ENCODE measurements at places on chromosomes 13 and 19.

GRCh38 chr13:63425131-63425530, 2009.5 kb upstream of the PCDH20 start:
- no peak for DNase-seq

DNA sequence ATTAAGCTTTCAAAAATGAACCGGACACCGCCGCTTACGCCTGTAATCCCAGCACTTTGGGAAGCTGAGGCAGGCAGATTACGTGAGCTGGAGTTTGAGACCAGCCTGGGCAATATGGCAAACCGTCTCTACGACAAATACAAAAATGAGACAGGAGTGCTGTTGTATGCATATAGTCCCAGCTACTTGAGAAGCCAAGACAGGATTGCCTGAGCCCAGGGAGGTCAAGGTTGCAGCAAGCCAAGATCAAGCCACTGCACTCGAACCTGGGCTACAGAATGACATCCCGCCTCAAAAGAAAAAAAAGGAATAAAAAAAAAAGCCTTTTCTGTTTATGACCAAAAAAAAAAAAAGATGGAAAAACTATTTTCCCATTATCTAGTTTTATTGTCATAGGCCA, 96.4 kb downstream of the RBM26 start:
- no peak for DNase-seq

GRCh38 chr19:38666663-38667511, 19.4 kb downstream of the ACTN4 start:
- DNase-seq: no peak

DNA sequence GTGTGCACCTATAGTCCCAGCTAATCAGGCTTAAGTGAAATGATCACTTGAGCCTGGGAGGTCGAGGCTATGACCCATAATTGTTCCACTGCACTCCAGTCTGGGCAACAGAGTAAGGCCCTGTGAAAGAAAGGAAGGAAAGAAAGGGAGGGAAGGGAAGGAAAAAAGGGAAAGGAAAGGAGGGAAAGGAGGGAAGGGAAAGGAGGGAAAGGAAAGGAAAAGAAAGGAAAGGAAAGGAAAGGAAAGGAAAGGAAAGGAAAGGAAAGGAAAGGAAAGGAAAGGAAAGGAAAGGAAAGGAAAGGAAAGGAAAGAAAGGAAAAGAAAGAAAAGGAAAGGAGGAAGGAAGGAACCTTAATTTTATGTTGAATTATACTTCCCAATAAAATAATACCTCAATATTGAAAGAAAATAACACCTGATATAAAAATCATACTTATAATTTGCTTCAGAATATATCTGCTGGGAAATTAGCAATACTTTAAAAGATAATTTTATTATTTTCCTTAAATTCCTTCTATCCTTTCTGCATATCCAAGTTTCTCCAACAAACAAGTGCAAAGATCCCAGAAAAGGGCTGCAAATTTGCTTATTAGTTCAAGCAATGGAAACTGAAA, 177.3 kb downstream of the KLF12 start:
- DNase-seq: no peak

DNA sequence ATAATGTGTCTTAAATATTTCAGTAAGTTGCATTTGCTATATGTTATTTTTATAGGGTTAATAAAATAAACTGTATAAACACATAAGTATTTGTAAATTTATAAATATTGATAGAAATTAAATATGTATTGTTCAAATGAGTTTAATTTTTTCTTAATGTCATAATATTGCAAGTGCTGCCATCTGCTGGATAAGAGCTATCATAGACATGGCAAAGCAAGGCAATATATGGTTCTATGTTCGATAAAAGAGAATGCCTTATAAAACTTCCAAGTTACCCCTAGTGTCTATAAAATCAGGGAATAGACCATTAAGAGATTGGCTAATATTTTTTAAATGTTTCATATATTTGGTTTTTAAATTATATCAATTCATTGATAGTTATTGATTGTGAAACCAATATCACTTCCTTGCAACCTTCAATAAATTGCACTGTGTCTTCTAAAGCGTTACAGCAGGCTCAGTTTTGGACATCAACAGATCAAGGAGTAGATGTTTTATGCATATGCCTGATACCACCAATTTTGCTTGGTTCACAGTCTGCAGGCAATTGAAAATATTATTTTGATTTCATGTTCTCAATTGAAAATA, 29.0 kb upstream of the SLITRK6 start:
- DNase-seq: no peak

DNA sequence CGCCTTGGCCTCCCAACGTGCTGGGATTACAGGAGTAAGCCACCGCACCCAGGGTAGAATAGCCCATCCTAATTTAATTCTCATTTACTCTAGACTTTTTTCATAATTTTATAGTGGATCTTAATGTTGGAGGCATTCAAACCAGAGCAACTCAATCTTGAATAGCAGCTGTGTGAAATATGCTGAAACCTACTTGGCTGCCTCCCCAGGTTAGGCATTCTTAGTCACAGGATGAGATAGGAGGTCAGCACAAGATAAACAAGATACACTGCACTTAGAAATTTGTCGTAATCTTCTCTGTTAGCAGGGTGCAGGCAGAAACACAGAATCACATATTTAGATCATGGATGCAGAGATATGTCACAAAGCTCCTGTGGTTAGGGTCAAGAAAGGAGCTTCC, 2.7 kb upstream of the ZNF43 start:
- no peak for DNase-seq

- DNase-seq: no peak
Observed at GRCh38 chr13:77528834-77529500, 6.5 kb upstream of the SCEL start.

DNA sequence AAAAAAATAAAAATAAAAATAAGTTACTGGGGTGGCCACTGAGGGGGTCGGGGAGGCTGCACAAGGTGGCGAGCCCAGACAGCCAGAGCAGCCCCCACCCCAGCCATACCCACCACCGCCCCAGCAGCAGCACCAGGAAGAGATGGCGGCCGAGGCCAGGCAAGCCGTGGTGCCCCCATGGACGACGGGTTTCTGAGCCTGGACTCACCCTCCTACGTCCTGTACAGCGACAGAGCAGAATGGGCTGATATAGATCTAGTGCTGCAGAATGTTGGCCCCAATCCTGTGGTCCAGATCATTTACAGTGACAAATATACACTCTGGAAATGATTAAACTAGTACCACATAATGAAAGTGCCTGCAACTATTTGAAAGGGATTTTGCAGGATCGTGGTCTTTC, 71.6 kb upstream of the ZDHHC20 start:
- DNase-seq: no peak

DNA sequence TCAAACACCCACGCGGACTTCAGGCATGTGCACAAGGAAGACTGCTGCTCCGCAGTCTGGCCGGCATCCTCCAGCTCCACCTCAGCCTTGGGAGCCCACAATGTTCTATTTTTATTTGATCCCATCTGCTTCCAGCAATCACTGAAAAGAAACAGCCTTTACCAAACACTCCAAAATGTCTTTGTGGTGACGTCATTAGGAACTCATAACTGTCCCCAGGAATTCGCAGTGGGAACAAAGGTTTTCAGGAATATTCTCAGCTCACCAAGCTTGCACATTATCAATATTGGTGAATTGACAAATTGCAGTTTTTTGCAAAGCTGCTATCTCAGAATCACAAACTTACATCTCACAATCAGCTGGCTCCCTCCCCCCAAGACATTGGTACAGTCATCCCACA, 15.2 kb upstream of the ZNF841 start:
- DNase-seq: no peak

GRCh38 chr19:16457195-16457953, 14.4 kb downstream of the EPS15L1 start:
- no peak for DNase-seq

GRCh38 chr19:19475015-19475765, 40.2 kb downstream of the TSSK6 start:
- DNase-seq: no peak

- DNase-seq: no peak
Observed at GRCh38 chr13:90416519-90416918, 931.0 kb upstream of the MIR17HG start.

- no peak for DNase-seq
Observed at GRCh38 chr19:13859361-13859880, 17.5 kb upstream of the NANOS3 start.
